Occipital lobe (tissue), 3 donors: ENCODE measurements at places on chromosomes 5 and 9.

GRCh38 chr9:99463131-99463530 is 241.0 kb downstream of the SEC61B start:
- DNase-seq, result no peak

DNA sequence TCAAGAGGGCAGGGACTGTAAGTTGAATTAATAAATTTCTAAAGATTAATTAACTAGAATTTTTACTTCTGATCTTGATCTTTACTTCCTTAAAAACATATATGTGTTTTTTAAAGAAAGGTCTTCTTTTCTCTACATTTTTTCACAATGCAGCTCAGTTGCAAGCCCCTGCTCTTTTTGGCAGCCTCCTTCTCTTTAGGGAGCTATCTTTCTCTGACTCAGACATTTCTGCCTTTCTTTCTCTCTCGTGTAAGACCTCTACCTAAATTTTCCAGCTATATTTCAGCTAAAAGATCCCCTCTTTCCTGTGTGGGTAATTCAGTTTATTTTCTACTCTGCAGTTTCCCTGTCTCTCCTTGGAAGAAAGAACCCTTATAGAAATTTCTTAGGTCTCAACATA is 38.3 kb upstream of the SNCAIP start:
- no peak for DNase-seq

- DNase-seq, result no peak
These were observed 129.0 kb downstream of the SNX18 start for GRCh38 chr5:54646356-54647101.

- no peak for DNase-seq
These were observed 9.0 kb downstream of the PPP3R2 start for GRCh38 chr9:101585740-101586139.

GRCh38 chr9:99579964-99580363 is 241.7 kb upstream of the NR4A3 start:
- DNase-seq, result no peak

GRCh38 chr5:143426437-143426991 is 23.0 kb upstream of the NR3C1 start:
- DNase-seq, result no peak

DNA sequence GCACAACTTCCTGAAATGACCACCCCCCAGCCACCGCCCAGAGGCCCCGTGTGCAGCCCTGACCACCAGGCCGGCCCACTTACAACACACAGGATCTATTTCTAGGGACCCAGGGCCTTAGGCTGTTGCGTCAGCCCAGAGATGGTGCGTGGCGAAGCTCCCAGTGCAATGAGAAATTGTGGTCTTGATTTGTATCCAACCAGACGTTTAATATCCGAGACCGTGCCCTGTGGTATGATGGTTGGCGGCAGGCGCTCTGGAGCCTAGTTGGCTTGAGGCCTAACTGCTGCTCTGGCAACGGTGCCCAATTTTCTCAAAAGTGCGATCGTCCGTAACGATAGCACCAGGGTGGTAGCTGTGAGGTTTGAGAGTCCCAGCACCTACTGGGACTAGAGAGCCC is 32.6 kb upstream of the SLC6A19 start:
- no peak for DNase-seq

- DNase-seq, result no peak
These were observed 12.9 kb upstream of the WDR38 start for GRCh38 chr9:124840300-124840833.

- DNase-seq, result no peak
These were observed 24.9 kb upstream of the CEP120 start for GRCh38 chr5:123448017-123448617.

DNA sequence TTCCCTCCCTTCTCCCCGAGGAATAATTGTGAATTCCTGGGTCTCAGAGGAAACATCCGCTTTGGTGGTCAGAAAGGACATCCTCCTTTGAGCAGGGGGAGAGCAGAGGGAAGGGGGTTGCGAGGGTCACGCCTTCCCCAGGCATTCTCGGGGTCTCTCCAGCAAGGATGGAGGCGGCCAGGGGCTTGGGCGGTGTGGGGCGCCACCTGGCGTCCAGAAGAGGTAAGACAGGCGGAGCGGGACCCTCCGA is 129.1 kb downstream of the KCNIP1 start:
- no peak for DNase-seq

DNA sequence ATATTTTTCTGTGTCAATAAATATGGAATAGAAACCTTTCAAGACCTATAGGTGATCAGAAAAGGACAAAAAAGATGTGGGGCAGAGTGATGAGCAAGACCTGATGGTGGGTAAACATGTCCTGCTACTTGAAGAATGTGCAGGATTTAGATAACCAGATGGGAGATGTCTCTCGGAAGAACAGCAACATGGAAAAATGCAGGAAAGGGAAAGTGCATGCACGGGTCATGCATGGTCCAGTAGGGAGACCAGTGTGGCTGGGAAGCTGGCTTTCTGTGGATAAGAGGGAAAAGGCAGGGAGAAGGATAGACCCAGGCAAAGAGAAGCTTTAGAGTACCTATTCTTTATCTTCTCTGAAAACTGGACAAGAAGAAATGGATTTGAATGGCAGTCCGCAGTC is 7.1 kb upstream of the CAST start:
- DNase-seq, result no peak

GRCh38 chr9:133129001-133129795 is 8.2 kb upstream of the RALGDS start:
- no peak for DNase-seq

- DNase-seq, result no peak
These were observed 255.4 kb downstream of the SMARCA2 start for GRCh38 chr9:2270565-2270964.
